CD4-positive, alpha-beta memory T cell (primary cell): ENCODE measurements at places on chromosomes 16 and 17. TPM values are rescaled to one million over a fixed set of nuclear protein-coding genes. Genes with fewer than 3 reads are reported as not detected.

SLC35G6 gene
- not detected for total RNA-seq

EPX gene
- total RNA-seq, result not detected

USP10 gene
- 93.2 TPM for total RNA-seq

SOX15 gene
- 1.1 TPM for total RNA-seq

PLCG2 gene
- 2.4 TPM for total RNA-seq

GLP2R gene
- not detected for total RNA-seq

EFCAB5 gene
- total RNA-seq, result 2.7 TPM

RPRML gene
- not detected for total RNA-seq

FBXO31 gene
- 44.6 TPM for total RNA-seq

PYY gene
- not detected for total RNA-seq

KRTAP9-4 gene
- not detected for total RNA-seq

FBXL20 gene
- total RNA-seq, result 35.3 TPM

TEX19 gene
- total RNA-seq, result not detected

ZP2 gene
- not detected for total RNA-seq

CRHR1 gene
- not detected for total RNA-seq

NPIPB9 gene
- 3.0 TPM for total RNA-seq

MYH1 gene
- not detected for total RNA-seq

CLEC19A gene
- total RNA-seq, result not detected

KIF18B gene
- total RNA-seq, result not detected

ITGAL gene
- 657 TPM for total RNA-seq

RNF157 gene
- 19.5 TPM for total RNA-seq

TBC1D3E gene
- total RNA-seq, result 0.17 TPM

RHBDF2 gene
- total RNA-seq, result 50.0 TPM

TBC1D3G gene
- not detected for total RNA-seq

MRPL27 gene
- 30.0 TPM for total RNA-seq

HBA2 gene
- not detected for total RNA-seq

NOD2 gene
- 10.9 TPM for total RNA-seq

ARL16 gene
- 27.7 TPM for total RNA-seq

CIITA gene
- total RNA-seq, result 1.6 TPM

CHD9NB gene
- total RNA-seq, result not detected

RBFOX1 gene
- not detected for total RNA-seq

SLC6A2 gene
- total RNA-seq, result not detected

CHRNB1 gene
- 9.5 TPM for total RNA-seq

SPEM2 gene
- total RNA-seq, result not detected

ADGRG1 gene
- 0.33 TPM for total RNA-seq

STAT5B gene
- 244 TPM for total RNA-seq

KRT33A gene
- total RNA-seq, result not detected

CIBAR2 gene
- total RNA-seq, result not detected

AIPL1 gene
- not detected for total RNA-seq

EVI2B gene
- 174 TPM for total RNA-seq

STUB1 gene
- 97.2 TPM for total RNA-seq

TP53TG3 gene
- not detected for total RNA-seq
